Sigmoid colon (tissue), 7 donors: ENCODE measurements at places on chromosomes 12 and 14. TPM values are rescaled to one million over a fixed set of nuclear protein-coding genes. Genes with fewer than 3 reads are reported as not detected.

- H3K27ac ChIP-seq, result no peak overlapping the region
- no peak overlapping the region for H3K4me3 ChIP-seq
- no peaks in the 10 kb centered on the region for H3K4me1 ChIP-seq
- H3K27me3 ChIP-seq, result no peaks in the 10 kb centered on the region
- H3K36me3 ChIP-seq, result no peaks in the 10 kb centered on the region
Observed at GRCh38 chr12:116483959-116484750, 75.0 kb upstream of the MAP1LC3B2 start.

DNA sequence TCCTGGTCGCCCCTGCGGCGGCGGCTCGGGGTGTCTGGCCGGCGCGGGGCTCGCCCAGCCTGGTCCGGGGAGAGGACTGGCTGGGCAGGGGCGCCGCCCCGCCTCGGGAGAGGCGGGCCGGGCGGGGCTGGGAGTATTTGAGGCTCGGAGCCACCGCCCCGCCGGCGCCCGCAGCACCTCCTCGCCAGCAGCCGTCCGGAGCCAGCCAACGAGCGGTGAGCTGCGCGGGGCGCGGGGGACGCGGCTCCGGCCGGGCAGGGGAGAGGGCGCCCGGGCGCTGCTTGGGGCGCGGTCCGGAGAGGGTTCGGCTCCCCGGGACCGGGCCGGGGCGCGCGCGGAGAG, at the start of gene LGALS3:
Gene LGALS3 (plus strand): TSS at position 167 of the 342 bp plus-strand sequence. CDS start 8,122 bp downstream, outside the sequence.
- no peaks in the 10 kb centered on the region for H3K36me3 ChIP-seq
- H3K4me1 ChIP-seq, result peaks cover 25% of the 10 kb centered on the region
- peak; percentile 86 for DNase-seq
- peak within 1 kb of the TSS; percentile 79 for H3K4me3 ChIP-seq

CLEC4C gene
- not detected for total RNA-seq

SSTR1 gene
- 0.16 TPM for total RNA-seq

COCH gene
- total RNA-seq, result 15.1 TPM

DNA sequence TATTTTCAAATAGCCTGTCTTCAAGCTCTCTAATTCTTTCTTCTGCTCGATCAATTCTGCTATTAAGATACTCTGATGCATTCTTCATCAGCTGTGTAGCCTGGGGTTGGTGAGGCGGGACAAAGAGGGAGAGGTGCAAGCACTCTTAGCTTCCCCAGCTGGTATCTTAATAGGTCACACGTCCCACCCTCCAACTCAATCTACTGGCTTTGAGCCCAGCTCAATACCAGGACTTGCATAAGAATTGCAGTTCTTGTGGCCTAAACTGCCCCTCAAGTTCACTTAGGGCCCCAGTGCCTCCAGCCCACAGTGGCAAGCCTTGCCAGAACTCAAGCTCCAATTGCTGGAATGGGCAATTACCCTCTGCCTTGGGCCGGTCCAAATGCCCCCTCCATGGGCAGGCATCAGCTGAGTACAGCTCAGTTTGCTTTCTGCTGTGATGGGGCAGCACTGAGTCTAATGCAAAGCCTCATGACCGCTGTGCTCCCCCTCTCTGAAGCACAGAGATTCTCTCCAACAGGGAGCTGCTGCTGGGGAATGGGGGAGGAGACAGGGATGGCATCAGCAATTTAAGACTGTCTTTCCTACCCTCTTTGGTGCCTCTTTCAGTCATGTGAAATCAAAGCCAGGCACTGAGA, 5.6 kb upstream of the SPATA7 start:
- no peak overlapping the region for H3K27ac ChIP-seq
- no peak overlapping the region for H3K4me3 ChIP-seq
- no peaks in the 10 kb centered on the region for H3K4me1 ChIP-seq
- no peak for DNase-seq
- no peaks in the 10 kb centered on the region for H3K27me3 ChIP-seq

TSPAN8 gene
- 1.3 TPM for total RNA-seq

DNA sequence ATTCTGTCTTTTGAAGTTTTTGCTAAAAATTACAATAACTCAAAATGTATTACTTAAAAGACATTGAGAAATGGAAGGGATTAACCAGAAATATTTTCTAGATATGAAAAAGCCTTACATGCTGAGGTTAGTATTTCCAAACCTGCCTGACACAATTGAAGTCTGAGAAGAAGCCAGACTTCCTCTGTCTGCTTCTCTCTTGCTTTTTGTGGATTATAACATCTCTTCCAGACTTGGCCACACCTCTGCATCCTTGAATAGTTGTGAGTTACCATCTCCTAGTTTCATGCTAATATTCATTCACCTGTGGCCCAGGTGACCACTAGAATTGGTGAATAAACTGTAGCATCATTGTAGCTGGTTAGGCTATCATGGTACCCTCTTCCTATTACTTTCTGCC, 497.6 kb downstream of the SLC16A7 start:
- no peak overlapping the region for H3K27ac ChIP-seq
- no peaks in the 10 kb centered on the region for H3K27me3 ChIP-seq
- no peaks in the 10 kb centered on the region for H3K4me1 ChIP-seq
- no peak overlapping the region for H3K4me3 ChIP-seq
- no peaks in the 10 kb centered on the region for H3K36me3 ChIP-seq
- DNase-seq, result no peak

DNA sequence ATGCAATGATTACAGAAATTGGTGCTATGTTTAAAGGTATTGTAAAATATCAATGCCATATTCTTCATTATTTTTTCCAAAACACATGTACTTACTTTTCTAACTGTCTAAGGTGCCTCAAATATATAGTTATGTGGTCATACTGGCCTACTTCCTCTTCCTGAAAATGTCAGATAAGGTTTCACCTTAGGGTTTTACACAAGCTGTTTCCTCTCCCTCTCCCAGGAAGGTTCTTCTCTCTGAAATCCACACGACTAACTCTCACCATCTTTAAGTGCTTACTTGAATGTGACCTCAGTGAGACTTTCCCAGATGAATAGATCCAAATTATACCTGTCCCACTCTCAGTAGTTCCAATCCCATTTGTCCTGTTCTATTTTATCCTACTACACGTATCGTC, 11.6 kb upstream of the CLEC4D start:
- no peaks in the 10 kb centered on the region for H3K27me3 ChIP-seq
- DNase-seq, result no peak
- no peaks in the 10 kb centered on the region for H3K36me3 ChIP-seq
- H3K4me1 ChIP-seq, result no peaks in the 10 kb centered on the region
- no peak overlapping the region for H3K27ac ChIP-seq
- no peak overlapping the region for H3K4me3 ChIP-seq

GRCh38 chr14:101707863-101708620, 53.5 kb upstream of the PPP2R5C start:
- no peak for DNase-seq
- no peaks in the 10 kb centered on the region for H3K36me3 ChIP-seq
- peaks cover 7% of the 10 kb centered on the region for H3K4me1 ChIP-seq
- no peak overlapping the region for H3K4me3 ChIP-seq
- H3K27me3 ChIP-seq, result no peaks in the 10 kb centered on the region

- peak overlapping the region; percentile 52 for H3K27ac ChIP-seq
- H3K27me3 ChIP-seq, result no peaks in the 10 kb centered on the region
- H3K36me3 ChIP-seq, result no peaks in the 10 kb centered on the region
Observed at GRCh38 chr12:121748218-121748570, 35.6 kb downstream of the TMEM120B start.

- H3K27me3 ChIP-seq, result peaks cover 5% of the 10 kb centered on the region
- no peaks in the 10 kb centered on the region for H3K4me1 ChIP-seq
- no peak overlapping the region for H3K4me3 ChIP-seq
Observed at GRCh38 chr14:92316937-92317336, 6.0 kb upstream of the SLC24A4 start.

DNA sequence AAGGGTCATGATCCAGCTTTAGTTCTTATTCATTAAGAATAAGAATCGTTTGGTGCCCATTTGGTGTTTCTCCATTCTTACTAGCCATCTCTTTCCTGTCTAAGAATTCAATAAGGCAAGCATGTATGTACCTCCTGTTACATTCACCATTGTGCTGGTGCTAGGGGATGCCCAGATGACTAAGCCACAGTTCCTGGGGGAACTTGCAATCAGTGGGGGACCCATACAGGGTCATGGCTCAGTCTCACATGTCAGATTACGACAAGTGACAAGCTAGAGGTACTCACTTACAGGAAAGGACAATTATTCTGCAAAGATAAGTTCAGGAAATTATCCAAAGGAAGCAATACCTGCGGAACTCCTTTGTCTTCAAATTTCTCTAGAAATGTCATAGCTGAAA, 125.4 kb downstream of the STXBP6 start:
- no peak overlapping the region for H3K4me3 ChIP-seq
- no peak for DNase-seq
- no peak overlapping the region for H3K27ac ChIP-seq
- no peaks in the 10 kb centered on the region for H3K36me3 ChIP-seq
- peaks cover 20% of the 10 kb centered on the region for H3K4me1 ChIP-seq

SYNE3 gene
- total RNA-seq, result 11.0 TPM

DNA sequence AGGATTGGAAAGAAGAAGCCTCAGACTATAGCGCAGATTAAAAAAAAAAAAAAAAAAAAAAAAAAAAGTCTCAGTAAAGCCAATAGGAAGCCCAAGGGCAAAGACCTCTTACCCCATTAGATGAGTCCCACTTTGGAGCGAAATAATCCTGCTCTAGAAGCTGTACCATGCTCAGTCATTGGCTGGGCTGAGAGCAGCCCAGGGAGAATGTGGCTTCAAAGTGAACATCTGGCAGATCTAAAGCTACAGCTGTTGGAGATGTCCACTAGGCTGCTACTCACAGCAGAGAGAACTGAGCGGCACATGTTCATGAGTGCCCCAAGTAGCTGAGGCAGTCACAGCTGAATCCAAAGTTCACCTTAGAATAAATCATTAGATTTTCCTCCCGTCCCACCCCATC, 560.9 kb downstream of the MED13L start:
- H3K27ac ChIP-seq, result no peak overlapping the region
- H3K27me3 ChIP-seq, result no peaks in the 10 kb centered on the region
- H3K4me3 ChIP-seq, result no peak overlapping the region
- H3K36me3 ChIP-seq, result no peaks in the 10 kb centered on the region
- H3K4me1 ChIP-seq, result no peaks in the 10 kb centered on the region

GRCh38 chr12:113445544-113446171, 23.5 kb downstream of the SDSL start:
- no peaks in the 10 kb centered on the region for H3K4me1 ChIP-seq
- H3K27ac ChIP-seq, result no peak overlapping the region
- no peak for DNase-seq
- no peaks in the 10 kb centered on the region for H3K27me3 ChIP-seq
- no peak overlapping the region for H3K4me3 ChIP-seq
